Mononuclear cell (primary cell): ENCODE measurements at places on chromosomes 5 and 9. TPM values are rescaled to one million over a fixed set of nuclear protein-coding genes. Genes with fewer than 3 reads are reported as not detected.

PFN3 gene
- not detected for total RNA-seq

PCDHA9 gene
- total RNA-seq, result not detected

MTX3 gene
- total RNA-seq, result 36.4 TPM

NR5A1 gene
- total RNA-seq, result not detected

SUSD3 gene
- total RNA-seq, result 11.0 TPM

ZDHHC11 gene
- total RNA-seq, result 1.2 TPM
